Vagina (tissue), 2 donors: ENCODE measurements at places on chromosomes 3 and 15. TPM values are rescaled to one million over a fixed set of nuclear protein-coding genes. Genes with fewer than 3 reads are reported as not detected.

ANKRD34C gene
- total RNA-seq = 0.25 TPM

GRCh38 chr3:4809922-4810321 is 169.3 kb upstream of the BHLHE40 start:
- H3K4me3 ChIP-seq = no peak overlapping the region
- no peaks in the 10 kb centered on the region for H3K4me1 ChIP-seq
- no peaks in the 10 kb centered on the region for H3K36me3 ChIP-seq
- no peak for DNase-seq
- H3K27ac ChIP-seq = no peak overlapping the region

GOLGA8T gene
- total RNA-seq = 1.5 TPM

DNA sequence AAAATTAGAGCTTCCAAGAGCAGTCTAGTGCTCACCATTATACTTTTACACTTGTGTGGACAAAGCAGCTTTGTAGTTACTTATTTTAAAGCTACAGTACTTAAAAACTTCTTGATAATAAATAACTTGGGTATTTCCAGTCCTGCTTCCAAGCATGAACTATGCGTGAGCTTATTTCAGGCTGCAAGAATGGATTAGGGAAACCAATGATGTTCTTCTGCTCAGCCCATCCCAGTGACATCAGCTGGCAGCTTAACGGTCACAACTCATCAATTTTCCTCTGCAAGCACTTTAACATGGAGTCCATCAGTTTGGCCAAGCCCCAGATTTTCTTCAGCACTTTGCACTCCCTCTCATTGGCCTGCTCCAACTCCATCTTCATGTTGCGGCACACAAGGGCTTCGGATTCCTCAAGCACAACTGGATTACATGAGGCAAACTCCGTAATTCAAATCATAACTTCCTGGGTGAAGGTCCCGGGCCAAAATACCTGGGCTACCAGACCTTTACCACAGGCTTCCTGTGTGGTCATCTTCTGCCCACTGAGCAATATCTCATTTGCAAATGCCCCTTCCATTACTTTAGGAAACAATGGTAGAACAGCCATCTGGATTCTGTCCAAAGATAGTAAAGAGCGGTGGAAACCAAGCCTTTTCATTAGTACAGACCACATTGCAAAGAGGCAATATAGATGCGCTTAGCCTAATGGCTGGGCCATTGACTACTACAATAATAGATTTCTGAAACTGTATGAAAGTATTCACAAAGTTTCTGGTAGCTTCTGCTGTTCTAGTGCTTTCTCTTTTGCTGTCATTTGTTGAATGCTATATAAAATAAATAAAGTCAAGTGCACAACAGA is 87.5 kb upstream of the DAZL start:
- H3K27me3 ChIP-seq = no peaks in the 10 kb centered on the region
- H3K27ac ChIP-seq = no peak overlapping the region
- H3K36me3 ChIP-seq = no peaks in the 10 kb centered on the region
- H3K4me1 ChIP-seq = no peaks in the 10 kb centered on the region

GRCh38 chr3:71168121-71168721 is 415.3 kb downstream of the FOXP1 start:
- no peak for DNase-seq
- no peak overlapping the region for H3K27ac ChIP-seq
- H3K4me3 ChIP-seq = no peak overlapping the region
- no peaks in the 10 kb centered on the region for H3K36me3 ChIP-seq
- no peaks in the 10 kb centered on the region for H3K27me3 ChIP-seq
- peaks cover 7% of the 10 kb centered on the region for H3K4me1 ChIP-seq

GRCh38 chr3:173403376-173403775 is 5.8 kb downstream of the NLGN1 start:
- H3K27ac ChIP-seq = no peak overlapping the region
- DNase-seq = no peak
- no peaks in the 10 kb centered on the region for H3K4me1 ChIP-seq

GRCh38 chr3:50372349-50372748 is 13.0 kb upstream of the TMEM115 start:
- no peak for DNase-seq
- H3K4me1 ChIP-seq = no peaks in the 10 kb centered on the region
- no peaks in the 10 kb centered on the region for H3K27me3 ChIP-seq

GRCh38 chr3:179250803-179251476 is at the start of gene KCNMB3:
KCNMB3 (minus strand) TSS chr3:179251114; CDS start chr3:179250990, 124 bp downstream.
- H3K4me1 ChIP-seq = no peaks in the 10 kb centered on the region
- DNase-seq = no peak

GPR62 gene
- total RNA-seq = not detected

GRCh38 chr15:32705446-32705845 is 12.4 kb upstream of the GREM1 start:
- no peaks in the 10 kb centered on the region for H3K36me3 ChIP-seq
- peak overlapping the region; percentile 67 for H3K27ac ChIP-seq
- no peaks in the 10 kb centered on the region for H3K27me3 ChIP-seq
- no peak overlapping the region for H3K4me3 ChIP-seq
- no peak for DNase-seq

GRCh38 chr15:66099950-66100671 is 153.4 kb downstream of the MEGF11 start:
- H3K27me3 ChIP-seq = no peaks in the 10 kb centered on the region
- no peak overlapping the region for H3K27ac ChIP-seq
- no peak for DNase-seq
- no peaks in the 10 kb centered on the region for H3K4me1 ChIP-seq
- H3K36me3 ChIP-seq = no peaks in the 10 kb centered on the region
